AG08396 (cell line): ENCODE measurements at places on chromosomes 2 and 18.

DNA sequence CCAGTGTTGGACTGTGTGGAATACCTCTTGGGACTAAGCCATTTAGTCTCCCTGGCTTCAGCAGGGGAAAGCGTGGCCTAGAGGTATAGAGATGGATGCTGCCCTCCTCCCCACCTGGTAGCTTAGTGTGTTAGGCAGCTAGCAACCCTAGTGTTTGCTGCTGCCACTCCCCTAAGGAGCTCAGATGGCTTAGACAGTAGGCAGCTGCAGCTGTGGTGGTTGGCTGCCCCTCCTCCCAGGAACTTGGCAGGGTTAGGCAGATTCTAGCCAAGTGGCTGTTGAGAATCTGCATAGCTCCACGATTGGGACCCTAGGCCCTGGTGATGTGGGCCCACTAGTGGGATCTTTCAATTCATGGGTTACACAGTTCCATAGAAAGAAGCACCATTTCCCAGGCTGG lies 550.4 kb upstream of the CHAC2 start:
- no peak for DNase-seq

DNA sequence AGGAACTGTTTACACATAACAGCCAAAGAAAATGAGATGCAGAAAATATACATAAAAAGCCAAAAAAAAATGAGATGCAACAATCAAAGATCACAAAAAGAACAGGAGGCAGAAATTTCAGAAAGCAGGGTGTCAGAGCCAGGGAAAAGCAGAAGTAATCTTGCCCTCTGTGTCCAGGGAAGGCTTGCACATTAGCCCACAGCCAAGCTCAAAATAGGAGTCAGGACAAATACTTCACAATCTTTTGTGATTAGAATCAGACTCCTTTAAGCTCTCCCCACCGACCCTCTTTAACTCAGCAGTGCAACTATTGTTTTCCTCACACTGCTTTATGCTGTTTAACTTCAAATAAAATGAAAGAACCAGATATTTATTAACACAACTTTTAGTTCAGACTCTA lies 34.6 kb downstream of the IAH1 start:
- no peak for DNase-seq

DNA sequence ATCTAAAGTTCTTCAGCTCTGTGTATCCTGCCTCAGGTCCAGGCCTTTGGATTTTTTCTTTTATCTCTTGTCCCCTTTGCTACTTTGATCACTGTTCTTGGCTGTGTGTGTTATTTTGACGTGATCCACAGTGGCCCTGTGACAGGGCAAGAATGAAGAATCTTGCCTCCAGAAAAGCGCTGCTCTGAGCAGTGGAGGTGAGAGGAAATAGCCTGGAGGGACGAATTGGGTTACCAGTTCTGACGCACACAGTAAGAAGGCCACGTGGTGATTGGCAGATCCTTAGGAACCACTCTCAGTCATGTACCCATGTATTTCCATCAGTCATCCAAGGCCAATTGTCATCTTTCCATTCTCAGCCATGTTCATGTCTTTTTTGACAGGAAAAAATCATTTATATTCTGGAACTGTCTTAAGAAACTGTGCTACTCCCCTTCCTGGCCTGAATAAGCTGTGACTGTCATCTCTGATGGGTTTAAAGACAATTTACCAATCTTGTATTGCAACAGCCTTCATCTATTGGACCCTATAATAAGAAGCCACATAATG lies 47.6 kb downstream of the MAPK4 start:
- DNase-seq = no peak

- DNase-seq = no peak
Measured at GRCh38 chr2:176136374-176137251, 7.1 kb downstream of the HOXD8 start.

- no peak for DNase-seq
Measured at GRCh38 chr2:68237404-68237803, 14.9 kb downstream of the PPP3R1 start.

- peak; percentile 25 for DNase-seq
Measured at GRCh38 chr2:215171151-215171550, 32.7 kb upstream of the ABCA12 start.

DNA sequence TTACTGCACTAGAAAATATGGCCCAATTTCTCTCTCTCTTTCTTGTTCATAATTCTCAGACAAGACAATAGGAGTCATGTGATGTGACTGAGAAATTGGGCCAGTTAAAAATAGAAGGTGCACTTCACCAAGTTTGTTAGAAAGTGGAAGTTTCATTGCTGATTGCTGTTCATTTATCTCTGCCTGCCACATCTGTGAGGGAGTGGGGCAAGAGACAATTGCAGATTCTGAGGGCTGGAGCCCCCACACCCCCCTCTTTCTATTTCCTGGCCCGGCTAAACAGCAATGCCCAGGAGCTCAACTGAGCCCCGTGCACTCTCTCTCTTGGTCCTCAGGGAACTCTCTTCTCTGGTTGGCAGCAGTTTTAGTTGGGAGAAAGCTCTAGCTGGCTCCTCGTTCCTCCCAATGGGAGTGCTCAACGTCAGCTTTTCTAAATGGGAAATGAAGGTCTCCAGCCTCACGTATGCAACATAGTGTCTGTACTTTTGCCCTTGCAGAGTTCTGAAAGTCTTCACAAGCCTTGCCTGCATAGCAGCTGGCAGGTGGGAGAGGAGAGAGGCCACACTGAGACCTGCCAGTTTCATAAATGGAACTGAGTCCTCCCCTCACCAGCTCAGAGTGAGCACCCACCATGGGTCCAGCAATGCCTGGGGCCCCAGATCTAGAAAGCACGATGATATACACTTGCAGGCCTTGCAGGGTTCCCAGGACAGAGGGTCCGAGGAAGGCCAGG lies 115.7 kb downstream of the MYCN start:
- no peak for DNase-seq

- DNase-seq = no peak
Measured at GRCh38 chr2:146004462-146004861, 1484.5 kb upstream of the ZEB2 start.

DNA sequence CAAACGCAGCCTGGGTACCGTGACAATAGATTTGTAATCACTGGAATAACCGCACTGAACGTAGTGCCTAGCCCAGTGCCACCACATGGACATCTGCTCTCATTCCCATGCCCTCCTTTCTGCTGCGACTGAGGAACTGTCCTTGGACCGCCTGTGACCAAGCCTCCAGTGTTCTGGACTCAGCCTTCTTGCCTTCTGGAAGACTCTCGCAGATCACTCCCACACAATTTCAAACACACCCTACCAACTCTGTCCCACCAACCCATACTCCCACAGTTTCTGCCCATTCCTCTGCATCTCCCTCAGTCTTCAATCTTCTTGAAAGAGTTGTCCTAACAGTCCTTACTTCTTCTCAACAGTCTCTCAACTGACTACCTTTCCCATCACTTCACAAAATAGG lies 2.1 kb downstream of the RNF149 start:
- DNase-seq = no peak

DNA sequence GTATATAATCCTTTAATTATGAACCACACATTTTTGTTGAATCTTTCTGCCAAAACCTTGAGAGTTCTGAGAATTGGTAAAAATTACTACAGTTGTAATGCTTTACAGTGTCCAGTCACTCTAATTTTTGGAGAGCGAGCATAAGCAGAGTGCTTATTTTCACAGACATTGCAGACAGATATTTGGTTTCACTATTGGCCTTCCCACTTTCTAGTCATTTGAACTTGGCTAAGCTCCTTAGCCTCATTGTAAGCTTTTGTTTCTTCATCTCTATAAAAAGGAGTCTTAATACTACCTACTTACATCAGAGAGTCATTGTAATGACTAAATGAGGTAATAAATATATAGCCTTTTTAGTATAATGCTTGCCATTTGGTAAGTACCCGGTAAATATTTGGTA lies 80.4 kb downstream of the LCLAT1 start:
- no peak for DNase-seq

DNA sequence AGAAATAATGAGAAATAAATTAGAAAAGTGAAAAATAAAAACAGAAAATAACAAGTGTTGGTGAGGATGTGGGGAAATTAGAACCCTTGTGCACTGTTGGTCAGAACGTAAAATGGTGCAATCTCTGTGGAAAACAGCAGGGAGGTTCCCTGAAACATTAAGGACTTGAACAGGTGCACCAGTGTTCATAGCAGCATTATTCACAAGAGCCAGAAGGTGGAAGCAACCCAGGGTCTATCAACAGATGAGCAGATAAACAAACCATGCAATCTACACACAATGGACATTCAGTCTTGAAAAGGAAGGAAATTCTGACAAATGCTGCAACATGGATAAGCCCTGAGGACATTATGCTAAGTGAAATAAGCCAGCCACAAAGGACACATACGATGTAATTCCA lies 58.2 kb upstream of the TFCP2L1 start:
- no peak for DNase-seq

- peak; percentile 63 for DNase-seq
Measured at GRCh38 chr2:10407841-10408648, 40.1 kb downstream of the ODC1 start.

- no peak for DNase-seq
Measured at GRCh38 chr2:10067881-10068280, 12.3 kb downstream of the CYS1 start.

DNA sequence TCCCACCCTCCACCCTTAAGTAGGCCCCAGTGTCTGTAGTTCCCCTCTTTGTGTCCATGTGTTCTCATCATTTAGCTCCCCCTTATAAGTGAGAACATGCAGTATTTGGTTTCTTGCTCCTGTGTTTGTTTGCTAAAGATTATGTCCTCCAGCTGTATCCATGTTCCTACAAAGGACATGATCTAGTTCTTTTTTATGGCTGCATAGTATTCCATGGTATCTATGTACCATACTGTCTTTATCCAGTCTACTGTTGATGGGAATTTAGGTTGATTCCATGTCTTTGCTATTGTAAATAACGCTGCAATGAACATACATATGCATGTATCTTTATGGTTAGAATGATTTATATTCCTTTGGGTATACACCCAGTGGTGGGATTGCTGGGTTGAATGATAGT lies 150.1 kb upstream of the PGAP1 start:
- no peak for DNase-seq

DNA sequence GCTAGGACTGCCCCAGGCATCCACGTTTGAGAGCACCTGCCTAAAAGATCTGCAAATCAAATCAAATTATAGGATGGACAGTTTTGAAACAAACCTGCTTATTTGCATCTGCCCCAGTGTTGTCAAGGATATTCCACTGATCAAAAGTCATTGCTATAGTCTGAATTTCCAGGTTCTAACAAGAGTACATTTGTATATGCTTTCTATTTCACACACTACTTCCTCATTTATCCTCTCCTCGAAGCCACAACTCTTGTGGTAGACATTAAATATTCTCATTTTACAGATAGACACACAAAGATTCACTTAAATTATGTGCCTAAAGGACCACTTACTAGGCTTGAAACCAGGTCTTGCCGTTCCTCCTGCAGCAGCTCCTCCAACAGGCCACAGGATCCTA lies 11.9 kb upstream of the TET3 start:
- no peak for DNase-seq
